ENCODE measurements at places on chromosomes 7 and 10. TPM values are rescaled to one million over a fixed set of nuclear protein-coding genes. Genes with fewer than 3 reads are reported as not detected.

- no peak for DNase-seq
Observed at GRCh38 chr10:29163746-29164145, 125.1 kb upstream of the LYZL1 start.

- no peak for DNase-seq
Observed at GRCh38 chr7:93923296-93923695, 1.8 kb downstream of the GNG11 start.

- no peak for DNase-seq
Observed at GRCh38 chr7:41451826-41452225, 251.1 kb downstream of the INHBA start.

ZNF485 gene
- total RNA-seq = 1.4 TPM

TNRC18 gene
- total RNA-seq = 29.5 TPM

All from Right ventricle myocardium superior (tissue), 1 donor.